ENCODE measurements at places on chromosomes 3 and 15.

- DNase-seq = no peak
These were observed 713.5 kb upstream of the LMCD1 start for GRCh38 chr3:7787871-7788828.

DNA sequence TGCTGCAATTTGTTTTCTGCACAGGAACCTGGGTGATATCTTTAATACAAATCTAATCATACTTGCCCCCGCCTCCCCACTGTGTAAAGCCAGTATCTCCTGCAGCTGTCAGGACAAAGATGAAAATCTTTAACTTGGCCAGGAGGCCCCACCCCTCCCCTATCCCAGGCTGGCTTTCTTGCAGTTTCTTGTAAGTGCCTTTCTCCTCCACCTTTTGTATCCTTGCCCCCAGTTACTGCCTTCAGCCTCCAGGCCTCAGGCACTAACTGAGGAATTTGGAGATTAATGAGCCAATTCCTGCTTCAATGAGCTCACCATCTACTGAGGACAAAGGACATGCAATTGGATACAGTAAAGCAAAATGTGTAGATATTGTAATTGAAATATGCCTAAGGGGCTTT, 6.5 kb downstream of the GCSAM start:
- DNase-seq = no peak

DNA sequence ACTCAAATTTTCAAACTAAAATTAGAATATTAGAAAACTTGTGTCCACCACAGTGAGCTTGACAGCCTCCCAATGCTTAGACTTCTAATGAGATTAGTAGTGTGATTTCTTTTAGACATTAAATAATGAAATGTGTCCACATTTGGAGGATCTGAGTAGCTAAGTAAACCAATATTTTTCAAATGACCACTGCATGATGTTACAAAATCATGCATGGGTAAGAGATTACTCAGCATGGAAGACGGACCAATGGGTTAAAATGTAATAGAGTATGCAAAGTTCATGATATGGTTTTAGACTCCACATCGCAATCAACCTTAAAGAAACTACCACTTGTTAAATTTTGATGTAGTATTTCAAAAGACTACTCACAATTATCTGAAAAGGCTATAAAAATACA, 130.6 kb downstream of the IMPG2 start:
- DNase-seq = no peak

DNA sequence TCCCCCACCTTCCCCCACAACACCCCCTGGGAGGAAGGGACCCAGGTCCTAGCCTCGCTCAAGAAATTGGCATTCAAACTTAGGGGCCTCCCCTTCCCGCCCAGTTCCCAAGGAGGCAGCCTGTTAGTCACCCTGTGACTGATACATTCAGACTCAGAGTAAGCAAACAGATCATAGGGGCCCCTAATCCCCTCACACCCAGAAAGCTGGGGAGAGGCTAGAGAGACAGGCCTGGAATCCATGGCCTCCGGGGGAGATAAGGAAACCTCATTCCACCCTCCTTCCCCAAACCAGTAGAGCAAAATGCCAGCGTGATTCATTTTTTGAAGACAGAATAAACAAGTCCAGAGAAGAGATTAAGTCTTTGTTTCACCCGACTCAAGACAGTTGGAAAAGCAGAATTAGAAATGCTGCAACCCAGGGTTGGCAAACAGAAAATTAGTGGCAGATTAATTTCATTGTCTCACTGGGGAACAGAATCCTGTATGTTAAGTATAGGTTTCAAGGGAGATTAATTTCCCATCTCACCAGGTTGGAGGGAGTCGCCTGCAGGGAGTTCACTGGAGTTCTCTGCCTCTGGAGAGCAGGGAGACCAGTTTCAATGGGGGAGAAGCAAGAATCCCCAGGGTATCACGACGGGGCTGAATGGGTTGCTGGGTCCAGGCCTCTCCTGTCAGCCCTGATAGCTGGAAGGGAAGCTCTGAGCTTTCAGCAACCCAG, 268.3 kb downstream of the UACA start:
- DNase-seq = no peak

GRCh38 chr3:182954553-182955235, 25.6 kb downstream of the DCUN1D1 start:
- DNase-seq = no peak

DNA sequence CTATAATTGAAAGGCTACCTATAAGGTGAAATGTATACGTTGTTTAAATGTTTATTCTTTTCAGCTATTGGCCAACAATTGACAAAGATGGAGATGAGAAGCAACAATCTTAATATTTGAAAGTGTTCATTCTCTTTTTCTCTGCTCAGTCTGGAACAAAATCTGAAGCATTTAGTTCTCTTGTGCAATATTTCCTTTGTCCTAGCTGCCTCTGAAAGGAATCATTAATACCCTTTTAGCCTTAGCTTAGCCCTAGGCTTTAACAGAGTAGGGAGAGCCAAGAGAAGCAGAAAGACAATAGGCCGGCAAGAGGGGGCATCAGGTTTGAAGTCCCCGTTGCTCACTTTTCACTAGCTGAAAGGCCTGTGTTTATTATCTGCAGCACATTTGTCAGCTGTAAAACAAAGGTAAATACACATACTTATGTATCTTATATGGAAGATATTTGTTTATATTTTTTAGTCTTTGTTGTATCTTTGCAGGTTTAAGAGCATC, 422.5 kb upstream of the SEMA6D start:
- DNase-seq = no peak

DNA sequence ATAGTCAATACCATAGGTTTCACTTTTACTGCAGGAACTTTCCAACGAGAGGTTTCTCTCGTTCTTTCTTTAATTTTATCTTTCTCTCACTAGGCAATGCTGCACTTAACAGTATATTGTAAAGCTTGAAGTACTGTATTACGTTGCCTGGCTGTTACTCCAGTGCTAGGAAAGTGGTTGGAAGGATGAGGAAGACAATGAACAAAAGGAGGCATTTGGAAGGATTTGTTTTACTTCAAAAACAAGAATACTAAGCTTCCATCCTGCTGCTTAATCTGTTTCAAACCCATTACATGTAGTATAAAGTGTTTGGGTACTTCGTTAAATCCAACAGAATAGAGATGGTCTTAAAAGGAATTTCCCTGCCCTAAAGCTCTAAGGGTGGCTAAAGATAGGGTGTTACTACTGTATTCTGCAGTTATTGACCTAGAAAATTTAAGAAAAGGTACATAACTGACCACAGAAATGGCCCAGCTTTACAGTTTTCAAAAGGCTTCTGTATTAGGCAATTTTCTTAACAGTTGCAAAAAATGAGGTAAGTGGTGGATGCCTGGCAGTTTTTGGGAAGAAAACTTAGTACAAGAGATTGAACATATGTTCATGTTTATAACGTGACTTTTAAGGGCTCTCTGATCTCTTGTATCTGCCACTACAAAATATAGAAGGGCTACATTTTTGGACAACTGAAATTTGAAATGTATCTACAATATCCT, 785 bp upstream of the IFT57 start:
- peak; percentile 41 for DNase-seq

- DNase-seq = no peak
These were observed 144.1 kb downstream of the FILIP1L start for GRCh38 chr3:99970198-99970597.

- DNase-seq = no peak
These were observed 112.6 kb upstream of the NEO1 start for GRCh38 chr15:72939514-72940228.

- no peak for DNase-seq
These were observed 229.9 kb downstream of the NR2F2 start for GRCh38 chr15:96560246-96560895.

DNA sequence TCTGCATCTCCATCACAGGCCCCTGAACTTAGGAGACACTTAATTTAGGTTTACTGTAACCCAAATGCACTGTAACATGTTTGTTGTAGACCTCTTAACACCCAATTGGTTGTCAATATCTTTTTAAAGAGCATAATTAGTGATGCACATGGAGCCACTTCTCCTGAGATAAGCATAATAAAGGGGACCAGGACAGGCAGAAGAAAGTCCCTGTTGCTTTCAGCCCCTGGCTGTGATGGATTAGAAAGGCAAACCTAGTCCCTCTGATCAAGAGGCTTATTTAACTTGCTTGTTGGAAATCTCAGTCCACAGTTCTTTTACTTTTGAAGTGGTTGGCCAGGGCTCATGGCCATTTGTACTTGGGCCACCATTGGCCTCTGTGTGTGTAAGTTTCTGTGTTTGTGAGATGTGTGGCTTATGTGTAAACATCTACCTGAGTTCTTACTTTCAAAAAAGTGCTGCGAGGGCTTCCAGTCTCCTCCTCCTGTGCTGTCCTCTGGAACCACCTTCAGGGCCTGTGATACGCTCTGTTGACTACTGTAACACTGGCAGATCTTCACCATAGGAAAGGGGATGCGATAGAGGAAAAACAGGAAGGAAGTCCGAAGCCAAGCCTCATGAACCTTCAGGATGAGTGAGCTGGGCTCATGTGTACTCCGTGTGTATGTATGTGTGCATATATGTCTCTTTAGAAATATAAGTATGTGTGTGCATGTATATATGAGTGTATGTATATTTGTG, 136.2 kb downstream of the EPHB1 start:
- no peak for DNase-seq

GRCh38 chr3:139447486-139447885, 28.8 kb downstream of the RBP2 start:
- no peak for DNase-seq

DNA sequence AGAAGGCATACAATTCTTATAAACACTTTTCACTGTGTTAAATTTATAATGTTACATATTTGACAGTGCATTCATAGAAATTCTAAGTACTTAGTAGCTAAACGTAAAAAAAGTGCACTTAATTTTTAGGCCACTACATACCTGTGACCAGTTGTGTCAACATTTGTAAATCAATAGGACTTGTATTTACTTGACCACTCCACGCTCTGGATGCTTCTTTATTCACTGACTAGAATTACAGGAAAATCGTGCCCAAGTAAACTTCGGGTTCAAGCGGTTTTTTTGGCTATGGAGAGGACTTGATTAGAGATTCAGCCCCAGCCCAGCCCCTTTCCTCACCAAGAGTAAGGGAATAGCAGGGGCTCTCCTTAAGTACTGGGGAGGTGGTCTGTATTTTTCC, 21.8 kb downstream of the WDR53 start:
- no peak for DNase-seq

- DNase-seq = no peak
These were observed 45.4 kb upstream of the SMAD3 start for GRCh38 chr15:67019884-67020520.

- DNase-seq = peak; percentile 29
These were observed 11.4 kb upstream of the CSPG4 start for GRCh38 chr15:75723847-75724660.

GRCh38 chr3:22734756-22735155, 468.4 kb upstream of the UBE2E2 start:
- no peak for DNase-seq

- DNase-seq = no peak
These were observed 1.3 kb downstream of the ADAMTS7 start for GRCh38 chr15:78810003-78810361.

DNA sequence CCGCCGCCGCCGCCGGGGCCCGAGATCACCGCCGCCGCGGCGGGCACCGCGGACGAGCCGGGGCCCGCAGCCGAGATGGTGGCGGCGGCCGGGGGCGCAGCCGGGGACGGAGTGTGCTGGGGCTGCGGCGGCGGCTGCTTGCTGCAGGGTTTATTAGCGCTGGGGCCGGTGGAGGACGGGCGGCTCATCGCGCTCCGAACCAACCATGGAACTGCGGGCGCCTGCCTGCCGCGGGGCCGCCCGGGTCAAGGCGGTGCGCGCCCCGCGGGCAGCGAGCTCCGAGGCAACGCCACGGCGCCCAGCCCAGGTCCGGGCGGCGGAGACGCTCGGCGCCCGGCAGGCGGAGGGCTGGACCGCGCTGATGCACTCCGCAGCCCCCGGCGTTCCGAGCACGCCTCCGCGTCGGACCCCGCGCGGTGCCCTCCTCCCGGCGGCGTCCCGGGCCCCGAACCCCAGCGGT, 277 bp downstream of the SIAH2 start:
- DNase-seq = no peak

- DNase-seq = no peak
These were observed 64.8 kb downstream of the RFTN1 start for GRCh38 chr3:16448639-16449070.
